ENCODE measurements at places on chromosomes 6 and 20.

DNA sequence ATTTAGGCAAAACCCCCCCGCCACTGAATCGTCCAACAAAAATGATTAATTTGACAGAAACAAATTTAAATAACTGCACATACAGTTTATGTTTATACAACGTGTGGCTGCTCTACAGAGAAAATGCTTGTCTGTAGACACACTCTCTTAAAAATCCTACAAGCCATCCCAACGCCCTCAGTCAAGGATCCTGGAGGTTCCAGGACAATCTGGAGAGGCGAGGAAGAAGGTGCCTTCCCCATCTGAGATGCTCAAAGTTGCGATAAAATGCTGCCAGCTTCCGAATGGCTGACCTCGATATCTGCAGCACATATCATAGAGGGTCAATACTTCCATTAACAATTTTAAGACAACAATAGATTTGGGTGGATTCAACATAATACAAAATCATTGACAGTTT, 25.3 kb downstream of the ZNF217 start:
- DNase-seq: no peak

GRCh38 chr20:21361266-21361665, 36.1 kb downstream of the NKX2-4 start:
- DNase-seq: no peak

DNA sequence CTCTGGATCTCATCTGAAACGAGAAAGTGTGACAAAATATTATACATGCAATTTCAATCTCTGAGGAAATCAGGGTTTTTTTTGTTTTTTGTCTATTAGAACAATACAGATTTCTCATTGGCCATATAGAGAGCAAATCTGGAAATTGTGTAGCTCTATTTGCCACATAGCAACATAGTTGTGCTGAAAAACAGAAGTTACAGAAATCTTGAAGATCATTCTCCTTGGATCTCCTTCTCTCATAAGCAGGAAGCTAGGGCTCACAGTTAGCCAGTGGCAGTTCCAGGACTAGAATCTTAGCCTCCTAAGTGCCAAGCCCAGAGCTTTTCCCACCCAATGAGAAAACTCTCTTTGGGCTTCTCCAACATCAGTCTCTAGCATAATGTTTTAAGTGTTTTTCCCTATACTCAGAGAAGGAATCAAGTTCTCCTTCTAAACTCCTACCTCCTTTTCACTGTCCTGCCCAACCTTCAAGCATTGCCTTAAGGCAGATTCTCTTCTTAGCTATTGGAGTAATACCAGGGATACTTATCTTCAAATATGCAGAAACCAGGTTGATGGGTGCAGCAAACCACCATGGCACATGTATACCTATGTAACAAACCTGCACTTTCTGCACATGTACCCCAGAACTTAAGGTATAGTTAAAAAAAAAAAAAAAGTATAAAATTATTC, 211.6 kb downstream of the ALDH8A1 start:
- no peak for DNase-seq

GRCh38 chr6:156402628-156403027, 374.6 kb upstream of the ARID1B start:
- DNase-seq: no peak

DNA sequence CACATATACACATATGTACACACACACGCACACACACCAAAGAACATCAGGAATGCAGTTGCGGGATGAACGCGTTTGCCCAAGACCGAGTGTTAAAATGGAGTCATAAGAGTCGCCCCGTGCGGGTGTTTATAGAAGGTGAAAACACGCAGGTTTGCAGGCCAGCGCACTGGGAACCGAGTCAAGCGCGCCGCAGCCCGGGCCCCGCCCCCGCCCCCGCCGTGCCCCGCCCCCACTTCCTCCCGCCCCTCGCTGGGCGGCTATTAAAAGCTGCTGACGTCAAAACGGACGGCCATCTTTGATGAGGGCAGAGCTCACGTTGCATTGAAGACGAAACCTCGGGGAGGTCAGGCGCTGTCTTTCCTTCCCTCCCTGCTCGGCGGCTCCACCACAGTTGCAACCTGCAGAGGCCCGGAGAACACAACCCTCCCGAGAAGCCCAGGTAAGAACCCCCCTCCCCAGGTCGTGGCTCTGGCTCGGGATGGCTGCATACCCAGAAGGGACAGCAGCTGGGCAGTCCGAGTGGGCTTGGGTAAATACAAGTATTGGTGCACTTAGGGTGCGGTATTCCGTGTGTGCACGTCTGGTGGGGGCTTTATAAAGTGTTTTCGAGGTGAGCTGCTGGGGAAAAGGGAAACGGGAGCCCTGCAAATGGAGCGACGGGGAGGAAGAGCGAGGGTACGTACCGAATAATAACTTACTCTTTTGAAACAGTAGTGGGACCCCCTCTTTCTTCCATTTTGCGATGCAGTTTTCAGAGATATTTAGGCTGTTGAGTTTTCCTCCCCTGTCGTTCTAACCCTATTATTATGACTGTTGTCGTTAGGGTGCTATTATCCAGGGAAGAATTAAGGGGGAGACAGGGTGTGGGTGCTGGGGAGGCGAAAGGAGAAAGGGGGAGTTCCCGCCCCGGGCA, at the start of gene SNAP25:
TSS of gene SNAP25 (plus strand) at position 295 of the 916 bp plus-strand sequence. CDS start 56,662 bp downstream, outside the sequence.
- peak; percentile 30 for DNase-seq

- DNase-seq: peak; percentile 41
These were observed 704 bp downstream of the TOP1 start for GRCh38 chr20:41029150-41029901.

GRCh38 chr20:10946124-10946880, 272.5 kb upstream of the JAG1 start:
- DNase-seq: no peak

DNA sequence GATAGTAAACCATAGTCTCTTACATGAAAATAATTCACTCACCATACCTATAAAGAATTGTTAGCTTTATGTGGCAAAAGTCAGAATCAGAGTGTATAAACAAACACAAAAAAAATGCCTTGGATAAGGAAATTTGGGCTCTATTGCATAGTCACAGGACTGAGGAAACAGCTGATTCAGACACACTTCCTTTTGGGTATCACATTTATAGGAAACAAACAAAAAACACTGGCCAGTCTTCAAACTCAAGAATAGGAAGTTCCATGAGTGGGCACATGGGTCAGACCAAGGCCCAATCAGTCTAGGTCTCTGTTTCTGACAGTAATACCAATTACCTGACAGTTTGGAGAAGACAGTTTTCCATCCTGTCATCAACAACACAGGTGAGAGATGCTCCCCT, 8.0 kb downstream of the SLC18B1 start:
- no peak for DNase-seq

DNA sequence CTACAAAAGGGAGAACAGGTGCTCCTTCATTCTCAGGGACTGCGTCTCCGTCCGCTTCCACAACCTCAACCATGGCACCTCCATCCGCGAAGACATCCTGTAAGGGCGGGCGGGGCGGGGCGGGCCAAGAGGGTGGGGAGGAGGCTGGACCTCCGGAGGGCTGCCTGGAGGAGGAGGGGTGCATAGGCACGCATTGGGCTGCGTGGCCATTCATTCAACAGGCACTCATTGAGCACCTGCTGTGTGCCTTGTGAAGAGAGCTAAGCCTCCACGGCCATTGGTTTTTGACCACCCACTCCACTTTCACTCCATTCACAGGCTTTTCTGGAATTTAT, 435 bp downstream of the ZSWIM3 start:
- DNase-seq: peak; percentile 65

DNA sequence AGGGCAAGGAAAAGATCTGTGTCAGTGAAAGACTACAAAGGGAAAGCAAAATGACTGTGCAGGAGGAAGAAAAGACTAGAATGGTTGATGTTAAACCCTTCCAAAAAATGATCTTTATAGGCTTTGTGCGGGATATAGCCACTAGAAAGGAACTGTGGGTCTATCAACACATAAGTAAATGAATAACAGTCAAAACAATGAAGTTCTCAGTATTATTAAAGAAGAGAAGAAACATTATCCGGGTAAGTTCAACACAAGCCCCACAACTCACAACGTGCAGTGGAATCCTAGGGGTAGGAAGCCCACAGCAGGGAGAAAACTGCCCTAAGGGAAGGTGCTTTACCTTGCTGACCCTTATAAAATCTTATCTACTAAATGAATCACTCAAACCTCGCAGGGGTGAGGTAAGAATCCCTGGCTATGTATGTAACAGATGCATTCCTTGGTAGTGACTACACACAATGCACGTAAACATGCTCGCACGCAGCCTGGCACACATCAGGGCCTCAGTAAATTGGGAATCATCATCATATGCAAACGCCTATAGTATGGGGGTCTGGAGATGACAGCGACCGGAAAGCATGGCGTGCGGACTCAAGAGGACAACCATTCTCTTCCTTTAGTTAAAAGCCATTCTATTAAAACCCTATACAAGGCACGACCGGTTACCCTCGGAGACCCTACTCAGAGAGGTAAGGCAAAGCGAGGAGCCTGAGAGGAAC, 11.3 kb downstream of the TFAP2A start:
- DNase-seq: no peak

- no peak for DNase-seq
These were observed 858 bp downstream of the RWDD1 start for GRCh38 chr6:116572162-116572561.

DNA sequence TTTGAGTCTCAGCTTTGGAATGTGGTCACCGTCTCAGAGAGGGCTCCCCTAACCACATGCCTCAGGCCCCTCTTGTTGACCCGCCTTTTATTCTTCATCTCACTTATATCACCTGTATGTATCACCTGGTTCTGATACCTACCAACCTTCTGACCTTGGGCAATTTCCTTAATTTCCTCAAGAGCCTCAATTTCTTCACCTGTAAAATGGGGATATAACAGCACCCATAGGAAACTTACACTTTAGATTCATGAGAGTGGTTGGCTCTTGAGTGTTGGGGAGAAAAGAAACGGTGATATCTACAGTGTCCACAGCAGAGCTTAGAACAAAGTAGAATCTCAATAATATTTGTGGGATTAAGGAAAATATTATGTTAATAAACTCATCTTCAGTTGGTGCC, 4.0 kb upstream of the DDX27 start:
- no peak for DNase-seq

DNA sequence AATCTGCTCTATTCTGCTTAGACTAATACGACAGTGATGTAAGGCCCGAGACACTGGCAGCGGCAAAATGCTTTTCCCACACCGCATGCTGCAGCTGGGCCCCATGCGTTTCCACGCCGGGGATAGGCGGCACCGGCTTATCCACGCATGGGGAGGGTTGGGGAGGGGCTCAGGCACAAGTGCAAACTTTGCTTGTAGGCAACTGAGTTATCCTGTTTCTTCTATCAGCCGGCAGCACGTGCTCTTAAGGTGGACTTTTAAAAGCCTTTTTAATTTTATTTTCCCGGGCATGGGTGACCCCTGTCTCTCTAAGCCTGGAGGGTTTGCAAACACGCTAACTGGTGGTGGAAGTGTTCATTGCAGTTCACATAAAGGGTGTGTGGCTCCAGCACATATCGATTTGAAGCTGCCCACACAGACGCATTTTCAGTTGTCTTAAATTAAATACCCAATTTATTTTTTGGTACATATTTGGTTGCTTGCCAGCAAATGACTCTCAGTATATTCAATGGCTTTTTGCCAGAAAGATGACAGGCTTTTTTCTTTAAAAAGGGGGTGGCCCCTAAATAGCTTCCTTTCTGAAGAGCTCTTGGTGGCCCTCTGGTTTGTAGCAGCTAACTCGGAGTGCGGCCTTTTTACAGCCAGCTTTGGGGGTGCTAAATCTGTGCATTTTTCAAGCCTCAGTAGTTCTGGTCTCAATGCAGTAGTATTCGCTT, 561.8 kb upstream of the AGPAT4 start:
- DNase-seq: no peak

- DNase-seq: no peak
These were observed 322.2 kb downstream of the ESR1 start for GRCh38 chr6:152129691-152130151.

- DNase-seq: no peak
These were observed 109.0 kb upstream of the THBS2 start for GRCh38 chr6:169362501-169363121.

- DNase-seq: no peak
These were observed 301.8 kb downstream of the TAF4 start for GRCh38 chr20:61763740-61764400.

- DNase-seq: no peak
These were observed 109.0 kb downstream of the HMGCLL1 start for GRCh38 chr6:55469951-55470366.

DNA sequence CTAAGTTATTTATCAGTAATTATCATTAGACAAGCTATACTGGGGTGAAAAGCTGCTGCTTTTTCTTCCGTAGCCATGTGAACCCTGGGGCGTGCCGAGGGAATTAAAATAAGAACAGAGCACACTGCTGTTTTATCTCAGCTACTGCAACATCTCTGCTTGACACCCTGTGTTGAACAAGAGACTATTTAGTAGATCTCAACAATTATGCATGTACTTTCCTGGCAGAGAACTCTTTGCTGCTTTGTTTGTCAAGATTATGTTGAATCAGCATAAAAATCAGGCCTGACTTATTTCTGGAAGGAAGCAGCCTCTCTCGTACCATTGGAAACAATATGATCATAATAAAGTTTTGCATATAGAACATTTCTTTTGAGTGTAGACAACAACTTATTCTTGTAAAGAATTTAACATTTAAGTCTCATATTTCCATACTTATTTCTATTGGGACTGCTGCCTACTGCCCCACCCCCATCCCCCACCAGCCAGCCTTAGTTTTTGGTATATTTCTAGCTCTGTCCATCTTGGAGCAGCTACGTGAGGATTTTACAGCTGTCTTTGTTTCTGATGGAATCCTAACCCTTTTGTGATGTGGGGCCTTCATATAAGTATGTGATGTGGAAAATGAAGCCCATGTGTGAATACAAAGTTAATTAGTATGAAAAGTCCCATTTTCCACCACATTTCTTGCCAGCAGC, 1011.4 kb downstream of the KIF16B start:
- DNase-seq: no peak

GRCh38 chr20:54649511-54649962, 174.1 kb downstream of the DOK5 start:
- DNase-seq: peak; percentile 10

GRCh38 chr6:73801652-73802268, 105.8 kb downstream of the CD109 start:
- no peak for DNase-seq

- no peak for DNase-seq
These were observed 124.7 kb downstream of the TMEM242 start for GRCh38 chr6:157198425-157199279.

- no peak for DNase-seq
These were observed 4.5 kb upstream of the RAMACL start for GRCh38 chr6:166591026-166591425.

DNA sequence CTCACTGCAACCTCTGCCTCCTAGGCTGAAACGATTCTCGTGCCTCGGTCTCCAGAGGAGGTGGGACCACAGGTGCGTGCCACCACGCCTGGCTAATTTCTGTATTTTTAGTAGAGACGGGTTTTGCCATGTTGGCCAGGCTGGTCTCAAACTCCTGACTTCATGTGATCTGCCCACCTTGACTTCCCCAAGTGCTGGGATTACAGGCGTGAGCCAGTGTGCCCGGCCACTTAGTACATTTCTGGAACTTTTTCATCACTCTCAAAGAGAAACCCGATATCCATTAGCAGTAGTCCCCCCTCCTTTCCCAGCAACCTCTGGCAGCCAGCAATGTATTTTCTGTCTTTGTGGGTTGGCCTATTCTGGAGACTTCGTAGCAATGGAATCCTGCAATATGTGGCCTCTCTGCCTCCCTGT, 109.8 kb downstream of the JARID2 start:
- DNase-seq: no peak

- DNase-seq: no peak
These were observed 8.6 kb downstream of the EYA2 start for GRCh38 chr20:46903256-46903655.

- DNase-seq: no peak
These were observed 7.5 kb downstream of the TRIM39 start for GRCh38 chr6:30334075-30334783.
